ENCODE measurements at places on chromosomes 7 and 10.

DNA sequence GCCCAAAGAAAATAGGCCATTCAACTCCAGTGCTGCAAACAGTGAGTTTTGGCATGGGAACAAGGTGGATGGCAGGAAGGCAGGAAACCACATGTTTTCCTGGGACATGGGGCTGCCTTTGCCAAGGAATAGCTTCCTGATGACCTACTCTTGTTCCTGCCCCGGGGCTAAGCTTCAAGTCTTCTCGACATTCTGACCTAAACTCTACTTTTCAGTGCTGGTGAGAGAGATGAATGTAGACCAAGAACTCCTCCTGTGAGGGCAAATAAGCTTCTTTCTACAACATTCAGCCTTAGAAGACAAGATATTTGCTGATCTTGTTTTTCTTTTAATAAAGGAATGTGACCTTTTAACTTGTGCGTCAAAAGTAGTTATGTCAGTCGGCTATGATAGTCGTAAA, 199.0 kb downstream of the GPR37 start:
- DNase-seq, result no peak

DNA sequence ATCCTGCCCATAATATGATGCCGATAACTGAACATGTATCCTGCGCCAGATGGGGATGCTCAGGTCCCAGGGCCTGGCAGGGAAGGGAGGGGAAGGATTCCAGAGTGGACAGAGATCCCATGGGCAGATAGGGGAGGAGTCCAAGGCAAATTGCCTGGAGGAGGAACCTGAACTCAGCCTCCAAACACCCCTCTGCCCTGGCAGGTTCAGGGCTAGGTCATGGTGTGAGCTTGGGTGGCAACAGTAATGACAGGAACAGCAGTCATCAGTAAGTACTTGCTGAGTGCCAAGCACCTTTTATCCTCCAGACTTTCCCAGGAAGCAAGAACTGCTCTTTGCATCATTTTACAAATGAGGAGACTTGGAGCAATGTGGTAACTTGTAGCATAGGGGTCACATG, 3.8 kb upstream of the PALD1 start:
- DNase-seq, result no peak

DNA sequence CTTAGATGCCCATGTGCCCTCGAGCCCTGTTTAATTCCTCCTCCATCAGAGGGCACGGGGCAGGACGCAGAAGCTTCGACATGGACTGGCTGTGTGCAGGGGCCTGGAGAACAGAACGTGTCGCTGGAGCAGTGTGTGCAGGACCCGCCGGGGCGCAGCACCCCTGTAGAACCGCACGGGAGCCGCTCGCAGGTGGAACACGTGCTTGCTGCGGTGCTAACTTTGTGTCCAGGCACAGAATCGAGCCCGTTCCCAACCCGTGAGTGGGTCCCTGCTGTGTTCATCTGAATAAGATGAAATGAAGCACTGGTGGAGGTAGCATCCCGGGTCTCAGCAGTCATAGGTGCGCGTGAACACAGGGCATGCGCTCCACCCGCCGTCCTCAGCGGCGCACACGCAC, 116.9 kb downstream of the WDR37 start:
- no peak for DNase-seq

- DNase-seq, result no peak
Measured at GRCh38 chr7:34939175-34939574, 98.1 kb downstream of the DPY19L1 start.

DNA sequence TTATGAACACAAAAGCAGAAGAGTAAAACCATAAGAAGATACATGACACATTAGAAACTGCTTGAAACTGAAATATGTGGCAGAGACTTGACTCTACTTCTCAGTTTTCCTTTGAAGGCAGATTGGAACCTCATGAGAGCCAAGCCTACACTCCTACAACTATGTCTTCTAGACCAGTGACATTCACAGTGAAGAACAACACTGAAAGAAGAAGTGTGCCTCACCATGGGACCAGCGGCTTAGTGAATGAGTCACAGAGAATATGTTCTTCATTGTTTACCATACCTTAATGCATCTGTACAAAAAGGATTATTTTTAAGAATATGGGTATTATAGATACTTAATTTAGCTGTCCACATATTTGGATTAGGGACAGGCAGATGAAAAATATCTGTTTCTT, 248.3 kb downstream of the CDC14C start:
- no peak for DNase-seq

All from stimulated activated CD8-positive, alpha-beta memory T cell treated with anti-CD3 and anti-CD28 coated beads, Interleukin-15, amount 100 ng/mL, for 48 hours (primary cell).